ENCODE measurements at places on chromosomes 4 and X. TPM values are rescaled to one million over a fixed set of nuclear protein-coding genes. Genes with fewer than 3 reads are reported as not detected.

DNA sequence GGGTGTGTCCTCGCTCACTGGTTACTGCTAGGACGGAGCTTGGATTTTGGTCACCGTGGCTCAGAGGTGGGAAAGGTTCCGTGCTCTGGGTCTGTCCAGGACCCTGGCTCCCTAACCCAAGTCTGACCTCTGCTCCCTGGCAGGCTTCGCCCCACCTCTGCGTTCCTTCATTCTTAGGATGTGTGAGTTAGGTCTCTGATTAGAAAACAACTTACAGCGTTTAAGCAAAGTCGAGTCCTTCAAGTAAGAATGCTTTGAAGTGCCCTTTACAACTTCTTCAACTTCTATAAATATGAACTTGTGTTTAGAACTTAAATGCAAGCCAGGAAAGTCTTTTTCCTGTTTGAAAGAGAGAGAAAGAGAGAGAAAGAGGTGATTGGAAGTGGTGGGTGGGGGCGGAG lies 891 bp downstream of the TLR2 start:
- DNase-seq, result no peak

- DNase-seq, result no peak
Observed at GRCh38 chr4:11954093-11954492, 525.4 kb upstream of the HS3ST1 start.

DNA sequence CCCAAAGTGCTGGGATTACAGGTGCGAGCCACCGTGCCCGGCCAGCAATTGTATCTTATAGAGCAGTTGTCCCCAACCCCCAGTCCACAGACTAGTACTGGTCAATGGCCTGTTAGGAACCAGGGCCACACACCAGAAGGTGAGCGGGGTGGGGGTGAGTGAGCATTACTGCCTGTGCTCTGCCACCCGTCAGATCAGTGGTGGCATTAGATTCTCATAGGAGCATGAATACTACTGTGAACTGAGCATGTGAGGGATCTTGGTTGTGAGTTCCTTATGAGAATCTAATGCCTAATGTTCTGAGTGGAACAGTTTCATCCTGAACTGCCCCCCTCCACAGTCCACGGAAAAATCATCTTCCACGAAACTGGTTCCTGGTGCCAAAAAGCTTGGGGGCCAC lies 328.0 kb upstream of the BOD1L1 start:
- no peak for DNase-seq

GRCh38 chrX:71619193-71619592 lies 882 bp upstream of the CXCR3 start:
- no peak for DNase-seq

DNA sequence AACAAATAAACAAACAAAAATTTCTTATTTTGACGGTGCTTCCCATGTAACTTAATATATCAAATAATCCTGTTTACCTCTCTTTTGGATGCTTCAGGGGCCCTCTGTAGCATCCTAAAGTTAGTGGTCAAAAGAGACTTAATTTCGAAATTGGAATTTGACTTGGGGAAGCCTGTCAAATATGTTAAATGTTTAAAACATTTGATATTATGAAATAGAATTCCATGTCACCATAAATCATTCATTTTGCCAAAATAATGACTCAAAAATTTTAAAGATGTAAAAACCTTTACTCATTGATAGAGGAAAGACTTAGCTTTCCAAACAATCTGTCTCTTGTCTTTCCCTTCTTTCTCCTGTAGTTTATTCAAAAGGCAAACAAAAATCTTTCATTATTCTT lies 20.6 kb upstream of the TEX13A start:
- DNase-seq, result no peak

DNA sequence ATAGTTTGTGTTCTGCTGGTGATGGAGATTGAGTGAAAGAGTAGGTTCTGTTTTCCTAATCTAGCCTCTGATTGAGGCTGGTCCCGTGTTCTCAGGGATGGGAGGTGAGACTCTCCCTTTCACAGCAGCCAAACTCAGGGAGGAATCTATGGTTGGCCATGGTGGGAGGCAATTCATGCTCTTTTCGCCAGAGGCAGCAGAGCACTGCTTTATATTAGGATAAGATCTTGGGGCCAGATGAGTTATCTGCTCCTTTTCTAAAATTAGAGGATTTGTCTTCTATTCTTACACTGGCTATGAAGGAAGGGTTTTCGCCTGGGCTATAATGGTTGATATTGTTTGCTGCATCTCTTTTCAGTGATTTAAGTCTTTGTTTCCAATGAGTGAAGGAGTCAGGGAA lies 63.9 kb upstream of the NLGN4X start:
- DNase-seq, result no peak

- DNase-seq, result no peak
Observed at GRCh38 chrX:51860679-51861078, 32.7 kb upstream of the MAGED1 start.

- no peak for DNase-seq
Observed at GRCh38 chr4:40910706-40911105, 161.0 kb downstream of the NSUN7 start.

DNA sequence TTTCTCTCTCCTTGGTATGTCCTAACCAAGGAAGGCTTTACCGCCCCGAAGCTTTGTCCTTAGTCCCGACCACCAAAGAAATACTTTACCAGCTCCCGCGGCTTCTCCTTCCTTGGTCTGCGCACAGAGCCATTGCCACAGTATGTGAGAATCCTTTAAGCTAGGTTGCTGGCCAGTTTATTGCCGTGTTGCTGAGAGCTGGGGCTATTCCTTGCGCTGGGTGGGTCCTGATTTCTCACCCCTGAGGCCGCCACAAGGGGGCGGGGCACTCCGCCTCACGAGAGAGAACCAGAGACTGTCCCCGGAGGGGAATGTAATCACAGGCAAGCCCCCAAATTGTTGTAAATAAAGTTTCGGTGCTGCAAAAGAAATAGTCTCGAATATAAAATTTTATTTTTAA lies 331.0 kb upstream of the PCDH10 start:
- DNase-seq, result no peak

DNA sequence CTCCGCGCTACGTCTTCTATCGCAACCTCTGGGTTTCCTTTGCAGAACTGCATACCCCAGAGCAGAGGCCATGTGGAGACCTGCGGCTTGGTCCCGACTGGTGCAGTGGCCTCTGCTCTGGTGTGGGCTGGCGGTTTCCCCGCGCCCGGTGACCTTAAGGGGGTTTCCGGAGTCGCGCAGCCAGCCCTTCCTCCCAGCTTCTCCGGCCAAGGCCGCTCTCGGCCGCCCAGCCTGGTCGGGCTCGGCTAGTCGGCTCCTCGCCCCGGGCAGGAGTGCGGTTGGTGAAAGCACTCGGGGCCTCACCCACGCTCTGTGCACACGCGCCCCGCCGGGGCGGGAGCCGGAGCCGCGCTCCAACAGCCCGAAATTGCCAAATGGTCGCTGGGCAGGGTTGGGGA lies 84.9 kb downstream of the BCOR start:
- peak; percentile 79 for DNase-seq

DNA sequence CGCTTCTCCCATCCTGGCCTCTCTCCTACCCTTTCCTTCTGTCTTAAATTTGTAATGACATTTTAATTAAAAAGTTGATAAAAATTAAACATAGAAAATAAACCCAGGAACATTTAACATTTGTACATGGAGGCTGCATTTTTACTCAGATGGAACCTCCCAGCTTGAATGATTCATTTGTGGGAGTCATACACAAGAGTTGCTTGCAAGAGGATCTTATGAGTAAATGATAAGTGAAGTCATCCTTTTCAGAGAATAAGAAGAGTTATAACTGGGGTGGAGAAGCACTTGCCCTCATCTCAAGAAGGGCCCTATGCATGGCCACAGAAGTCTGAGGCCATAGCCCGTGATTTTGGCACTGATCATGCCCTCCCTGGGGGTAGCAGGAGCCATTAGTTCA lies 482.9 kb upstream of the BOD1L1 start:
- no peak for DNase-seq

DNA sequence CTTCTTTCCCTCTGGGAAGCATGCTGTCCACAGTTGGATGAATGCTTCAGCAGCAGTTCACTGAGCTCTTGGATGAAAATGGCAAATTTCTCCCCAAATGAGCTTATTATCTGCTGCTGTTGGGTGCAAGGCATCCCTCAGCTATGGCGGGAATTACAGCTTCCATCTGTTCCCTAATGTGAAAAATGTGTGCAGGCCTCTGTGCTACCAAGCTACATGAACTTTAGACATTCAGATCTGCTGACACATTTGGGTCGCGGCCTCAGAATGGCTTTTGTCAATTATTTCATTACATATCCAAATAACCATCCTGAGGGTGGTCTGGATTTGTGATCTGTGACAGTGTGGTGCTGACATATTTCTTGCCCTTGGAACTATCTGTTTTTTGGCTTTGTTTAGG lies 119.5 kb upstream of the SCML1 start:
- no peak for DNase-seq

DNA sequence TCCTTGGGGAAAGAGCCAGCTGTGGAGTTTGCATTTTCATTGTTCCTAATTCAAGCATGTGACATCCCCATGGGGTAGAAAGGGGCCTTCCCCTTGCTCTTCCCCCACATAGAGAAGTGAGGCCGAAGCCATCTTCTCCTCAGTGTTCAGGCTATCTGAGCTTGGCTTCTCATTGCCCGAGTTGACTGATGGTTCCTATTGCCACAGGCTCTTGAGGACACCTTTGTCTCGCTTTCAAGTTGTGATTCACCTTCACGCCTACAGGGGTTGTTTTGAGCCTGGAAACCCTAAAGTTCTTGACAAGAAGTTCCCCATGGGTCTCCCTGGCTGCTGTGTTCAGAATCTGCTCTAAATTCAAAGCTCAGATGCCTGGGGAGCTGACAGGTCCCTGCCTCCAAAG lies 25.0 kb downstream of the CCNQ start:
- no peak for DNase-seq

DNA sequence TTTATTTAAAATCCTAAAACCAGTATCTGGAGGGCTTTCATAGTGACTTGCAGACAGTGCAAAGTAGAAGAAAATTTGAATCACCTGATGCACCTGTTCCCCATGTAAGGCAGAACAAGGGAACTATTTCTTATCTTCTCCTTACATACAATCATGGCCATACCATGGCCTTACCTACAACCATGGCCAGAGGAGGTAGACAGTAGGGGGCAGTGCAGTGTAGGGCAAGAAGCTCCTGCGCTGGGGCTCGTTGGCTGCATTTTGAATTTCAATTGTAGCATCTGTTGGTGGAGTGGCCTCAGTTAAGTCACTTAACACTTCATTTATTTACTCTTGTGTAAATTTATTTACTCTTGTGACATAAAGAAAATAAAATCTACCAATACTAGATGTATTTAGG lies 33.0 kb downstream of the GALNTL6 start:
- no peak for DNase-seq

DNA sequence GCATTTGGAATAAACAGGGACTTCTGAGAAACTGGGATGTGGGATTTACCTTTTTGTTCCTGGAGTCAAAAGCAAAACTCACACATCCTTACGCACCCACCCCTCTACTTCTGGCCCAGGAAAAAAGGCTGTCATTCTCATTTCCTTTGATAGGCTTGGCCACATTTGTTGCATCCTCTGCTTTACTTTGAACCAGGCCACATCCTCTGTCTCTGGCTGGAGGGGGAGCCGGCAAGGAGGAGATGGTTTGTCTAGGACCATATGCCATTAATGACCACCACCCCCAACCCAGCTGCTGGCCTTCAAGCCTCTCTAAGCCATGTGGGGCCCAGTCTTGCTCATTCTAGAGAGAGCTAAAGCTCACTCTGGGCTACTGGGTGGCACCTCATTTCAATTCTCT lies 64.5 kb downstream of the ATG4A start:
- DNase-seq, result no peak

- DNase-seq, result no peak
Observed at GRCh38 chrX:69031971-69032391, 133.3 kb downstream of the PJA1 start.

The TRMT10A gene
- 3.9 TPM for total RNA-seq

The SUV39H1 gene
- 7.8 TPM for total RNA-seq

The CAPN6 gene
- 0.55 TPM for total RNA-seq

The ANXA3 gene
- 13.8 TPM for total RNA-seq

The CCNI gene
- total RNA-seq, result 256 TPM

The PLP1 gene
- 11.2 TPM for total RNA-seq

The TBC1D9 gene
- 9.3 TPM for total RNA-seq

The TREX2 gene
- total RNA-seq, result 42.1 TPM

The CITED1 gene
- total RNA-seq, result 0.76 TPM

The PABPC5 gene
- 0.24 TPM for total RNA-seq
